ENCODE measurements at places on chromosomes 16 and 17.

DNA sequence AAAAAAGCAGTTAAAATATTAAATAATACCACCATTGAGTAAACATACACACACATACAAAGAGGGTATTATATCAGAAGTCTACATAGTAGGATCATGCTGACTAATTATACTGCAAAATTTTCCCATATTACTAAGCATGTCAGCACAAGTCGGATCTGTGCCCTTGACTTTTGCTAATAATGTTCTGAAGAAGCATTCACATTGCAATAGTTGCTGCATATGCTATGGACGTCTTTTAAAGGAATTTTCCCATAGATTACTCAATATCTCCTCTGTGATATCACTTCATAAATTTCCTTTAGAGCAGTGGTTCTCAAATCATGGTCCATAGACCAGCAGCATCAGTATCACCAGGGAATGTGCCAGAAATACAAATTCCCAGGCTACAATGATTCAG, 110.9 kb upstream of the NUDT7 start:
- no peak for DNase-seq

- DNase-seq = no peak
Measured at GRCh38 chr17:5629128-5629527, 44.8 kb upstream of the NLRP1 start.

DNA sequence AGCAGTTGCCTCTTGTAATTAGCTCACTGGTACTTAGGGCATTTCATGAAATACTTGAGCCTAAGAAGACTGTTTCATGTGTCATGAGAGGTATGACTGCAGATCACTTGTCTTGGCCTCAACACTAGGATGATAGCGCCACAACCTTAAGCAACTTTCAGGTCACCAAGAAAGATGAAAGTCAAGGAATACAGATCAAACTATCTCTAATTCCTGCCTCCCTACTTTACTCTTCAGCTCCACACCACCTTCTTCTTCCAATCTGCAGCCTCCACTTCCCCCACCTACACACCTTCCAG, 28.0 kb downstream of the GNA13 start:
- DNase-seq = no peak

DNA sequence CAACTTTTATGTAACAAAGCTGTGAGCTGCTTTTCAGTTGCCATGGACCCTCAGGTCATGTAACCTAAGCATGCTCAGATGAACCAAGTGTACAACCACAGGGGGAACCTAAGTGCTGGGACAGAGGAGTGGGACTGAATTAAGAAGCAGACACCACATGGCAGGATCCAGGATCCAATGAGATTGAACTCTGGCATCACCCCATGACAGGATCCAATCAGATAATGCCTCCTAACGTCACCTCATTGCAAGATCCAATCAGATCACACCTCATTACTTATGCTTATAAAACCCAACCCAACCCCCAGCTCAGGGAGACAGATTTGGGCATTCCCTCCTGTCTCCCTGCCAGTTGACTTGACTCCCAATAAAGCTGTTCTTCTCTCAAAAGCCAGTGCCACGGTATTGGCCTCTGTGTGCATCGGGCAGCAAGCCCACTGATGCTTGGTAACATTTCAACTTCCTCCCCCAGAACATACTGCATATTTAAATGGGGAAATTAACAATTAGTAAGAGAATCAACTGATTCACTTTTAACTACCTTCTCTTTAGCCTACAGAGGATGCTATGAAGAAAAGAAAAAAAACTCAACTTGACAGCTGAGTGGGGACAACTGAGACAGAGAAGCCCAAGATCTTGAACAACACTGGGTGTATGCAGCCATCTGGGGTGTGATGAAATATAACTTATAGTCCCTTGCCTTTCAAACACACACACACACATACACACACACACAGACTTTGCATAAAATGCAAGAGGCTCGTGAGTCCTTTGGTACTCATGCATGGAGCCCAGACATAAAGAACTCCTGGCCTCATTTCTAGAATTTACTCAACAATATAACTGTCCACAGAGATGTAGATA, 148.4 kb downstream of the SLC39A11 start:
- no peak for DNase-seq

- DNase-seq = no peak
Measured at GRCh38 chr17:50064253-50065001, 8.5 kb downstream of the ITGA3 start.

Data from activated T-cell treated with anti-CD3 and anti-CD28 coated beads for 48 hours (primary cell).